NB4 (cell line): ENCODE measurements at places on chromosomes 7 and 10.
A peak's percentile ranks its signal among the peaks of the same experiment; 100 is the strongest.

DNA sequence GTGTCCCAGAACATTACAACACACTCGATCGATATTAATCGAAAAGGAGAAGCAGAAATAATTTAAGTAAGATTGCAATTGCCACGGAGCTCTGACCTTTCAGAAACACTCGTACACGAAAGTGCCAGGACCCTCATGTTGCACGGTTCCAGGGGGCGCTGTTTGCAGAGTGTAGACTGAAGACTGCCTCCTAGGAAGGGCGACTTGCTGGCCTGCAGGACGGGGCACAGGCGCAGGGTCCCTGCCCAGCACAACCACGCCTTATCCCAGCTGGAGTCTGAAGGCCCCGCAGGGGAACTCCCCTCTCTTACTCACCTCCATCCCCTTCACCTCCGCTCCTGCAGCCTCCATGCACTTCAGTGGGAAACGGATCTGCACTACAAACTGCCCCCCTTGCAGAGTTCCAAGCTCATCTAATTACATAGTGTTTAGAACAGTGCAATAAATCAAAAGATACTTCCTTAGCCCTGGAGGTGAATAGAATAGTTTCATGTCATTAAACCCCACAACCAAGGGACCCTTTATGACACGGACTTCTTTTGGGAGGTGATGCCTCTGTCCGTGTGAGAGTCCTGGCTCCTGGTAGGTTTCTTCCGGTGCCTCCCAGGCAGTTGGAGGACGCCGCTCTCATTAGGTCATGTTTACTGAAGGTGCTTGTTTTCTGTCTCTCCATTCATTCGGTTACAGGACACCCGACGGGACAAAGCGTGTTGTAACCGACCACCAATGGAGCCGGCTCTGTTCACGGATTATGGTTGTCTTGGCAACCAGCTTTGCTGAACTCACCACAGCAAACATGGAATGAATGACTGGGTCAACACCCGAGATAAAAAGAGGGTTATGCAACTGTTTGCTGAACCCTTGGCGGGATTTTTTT is 262.2 kb downstream of the BAMBI start:
- peak; percentile 5 for DNase-seq

DNA sequence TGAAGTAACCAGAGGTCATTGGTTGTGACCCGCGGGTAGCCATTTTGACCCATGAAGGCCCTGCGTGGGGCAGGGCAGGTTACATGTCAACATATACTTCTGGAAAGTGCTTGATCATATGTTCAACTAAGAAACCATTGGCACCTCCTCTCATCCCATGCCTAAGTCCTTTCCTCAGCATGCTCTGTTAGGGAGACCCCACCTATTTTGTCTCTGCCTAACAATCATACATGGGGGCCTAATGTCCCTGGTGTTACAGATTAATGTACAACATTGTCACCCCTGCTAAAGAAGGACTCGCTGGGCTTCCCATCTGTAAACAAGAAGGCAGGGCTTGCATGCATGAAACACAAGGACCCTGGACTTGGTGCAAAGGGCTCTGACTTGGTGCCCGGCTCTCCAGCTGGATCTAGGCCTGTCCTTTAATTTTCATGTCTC is 133.7 kb upstream of the TNS3 start:
- no peak for DNase-seq

GRCh38 chr7:70094831-70095230 is 496.6 kb downstream of the AUTS2 start:
- no peak for DNase-seq

DNA sequence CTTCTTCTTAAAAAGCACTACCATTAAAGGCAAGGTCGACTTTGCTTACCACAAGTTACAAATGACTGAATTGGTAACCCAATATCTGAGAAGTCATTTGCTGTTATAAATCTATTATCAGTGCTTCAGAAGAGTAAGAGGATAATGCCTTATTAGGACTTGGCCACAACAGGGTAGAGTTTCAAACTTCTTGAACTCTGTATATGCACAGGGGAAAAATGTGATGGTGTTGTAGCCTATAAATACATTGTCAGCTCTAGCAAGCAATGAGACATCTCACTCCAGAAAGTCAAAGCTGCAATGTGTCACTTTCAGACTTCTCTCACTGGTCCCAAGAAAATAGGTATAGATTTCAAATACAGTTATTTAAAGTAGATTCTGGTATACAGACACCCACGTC is 9.3 kb downstream of the TFEC start:
- no peak for DNase-seq
